ENCODE measurements at places on chromosomes 6 and 20.

- no peak for DNase-seq
These were observed 27.1 kb downstream of the RNF217 start for GRCh38 chr6:124989136-124989983.

- DNase-seq, result no peak
These were observed 287.6 kb downstream of the PHF3 start for GRCh38 chr6:63923139-63923739.

- DNase-seq, result no peak
These were observed 426.9 kb upstream of the JARID2 start for GRCh38 chr6:14819001-14819400.

DNA sequence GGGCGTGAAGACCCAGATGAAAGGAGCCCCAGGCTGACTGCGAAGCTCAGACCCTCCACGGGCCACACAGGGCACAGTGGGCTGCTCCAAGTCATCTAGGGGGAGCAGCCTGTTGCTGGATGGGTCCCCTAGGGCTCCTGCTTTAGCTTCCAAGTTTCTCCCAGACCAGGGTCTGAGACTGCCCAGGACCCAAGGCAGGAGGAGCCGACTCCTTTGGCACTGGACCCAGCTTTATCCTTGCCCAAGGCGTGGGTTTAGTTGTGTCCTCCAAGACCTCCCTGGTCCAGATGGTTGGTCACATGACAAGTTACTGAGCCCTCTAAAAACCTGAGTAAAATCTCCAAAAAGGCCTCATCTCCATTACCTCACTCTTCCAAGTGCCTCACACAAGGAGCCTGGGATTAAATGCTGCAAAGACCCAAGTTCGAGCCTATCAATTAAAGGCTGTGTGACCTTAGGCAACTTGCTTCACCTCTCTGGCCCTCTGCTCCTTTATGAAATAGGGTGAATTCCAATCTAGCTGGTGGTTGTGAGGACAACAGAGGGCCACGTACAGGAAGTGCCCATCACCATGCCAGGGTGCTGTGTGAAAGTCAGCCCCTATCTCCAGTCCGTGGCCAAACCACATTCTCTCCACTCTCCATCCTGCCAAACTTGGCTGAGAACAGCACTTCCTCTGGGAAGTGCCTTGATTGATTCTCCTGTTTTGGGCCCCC is 2.5 kb downstream of the NECAB3 start:
- no peak for DNase-seq

- no peak for DNase-seq
These were observed 288.1 kb upstream of the SUPT3H start for GRCh38 chr6:45665859-45666258.

- DNase-seq, result no peak
These were observed 225.7 kb downstream of the HAO1 start for GRCh38 chr20:7714549-7714948.
